ENCODE measurements at places on chromosomes 2 and 18. TPM values are rescaled to one million over a fixed set of nuclear protein-coding genes. Genes with fewer than 3 reads are reported as not detected.

GNAL gene
- total RNA-seq: 0.31 TPM

MTA3 gene
- total RNA-seq: 25.0 TPM

GRP gene
- not detected for total RNA-seq

ABCG8 gene
- not detected for total RNA-seq

CHRND gene
- not detected for total RNA-seq

GPC1 gene
- 71.6 TPM for total RNA-seq
